ENCODE measurements at places on chromosomes 4 and X.

GRCh38 chr4:44186850-44187246, 261.8 kb downstream of the KCTD8 start:
- no peak for DNase-seq

DNA sequence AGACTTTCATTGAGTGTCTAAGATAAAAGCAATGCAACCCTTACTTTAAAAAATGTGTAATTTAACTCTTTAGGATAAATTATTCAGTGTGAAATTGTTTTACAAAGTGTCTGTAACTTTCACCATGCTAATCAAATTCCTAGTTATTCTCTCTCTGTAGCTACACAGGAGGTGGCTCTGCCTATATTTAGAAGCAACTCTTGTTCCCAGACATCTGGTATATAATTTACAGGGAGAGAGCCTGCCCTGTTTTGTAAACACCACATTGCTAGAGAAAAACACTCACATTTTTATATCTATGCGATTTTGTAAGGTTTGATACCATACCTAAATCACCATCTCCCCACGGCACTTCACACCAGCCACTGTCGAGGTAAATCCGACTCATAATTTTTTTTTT, 35.5 kb upstream of the SPATA4 start:
- no peak for DNase-seq

- no peak for DNase-seq
Observed at GRCh38 chr4:6509587-6509986, 37.2 kb upstream of the PPP2R2C start.

GRCh38 chr4:80173841-80174240, 23.5 kb upstream of the PRDM8 start:
- no peak for DNase-seq

DNA sequence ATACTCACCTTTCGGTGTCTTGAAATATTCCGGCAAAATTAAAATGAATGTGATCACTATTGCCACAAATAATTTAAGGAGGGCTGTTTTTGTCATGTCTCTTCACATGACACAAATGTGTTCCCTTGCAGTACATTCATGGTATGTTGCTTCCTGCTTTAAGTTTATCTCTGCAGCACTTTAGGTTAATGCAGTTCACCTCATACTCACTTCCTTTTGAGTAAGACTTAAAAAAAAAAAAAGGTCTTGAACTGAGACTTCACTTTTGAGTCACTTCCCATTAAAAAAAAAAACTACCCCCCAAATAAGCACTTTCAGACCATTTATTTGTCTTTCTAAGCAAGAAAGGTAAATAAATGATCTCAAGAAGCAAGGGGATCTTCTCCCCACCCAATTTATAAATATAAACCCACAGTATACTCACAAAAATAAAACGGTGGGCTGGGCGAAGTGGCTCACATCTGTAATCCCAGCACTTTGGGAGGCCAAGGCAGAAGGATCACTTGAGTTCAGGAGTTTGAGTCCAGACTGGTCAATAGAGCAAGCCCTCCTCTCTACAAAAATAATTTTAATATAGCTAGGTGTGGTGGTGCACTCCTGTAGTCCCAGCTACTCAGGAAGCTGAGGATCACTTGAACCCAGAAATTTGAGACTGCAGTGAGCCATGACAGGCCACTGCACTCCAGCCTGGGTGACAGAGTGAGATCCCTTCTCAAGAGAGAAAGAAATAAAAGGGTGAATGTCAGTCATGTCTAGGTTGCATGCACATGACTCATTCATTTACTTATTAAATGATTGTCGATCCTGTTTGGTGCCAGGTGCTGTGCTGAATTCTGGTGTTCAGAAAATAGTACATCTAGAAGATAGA, at the start of gene TMEM156:
TMEM156 (minus strand) TSS at position 192 of the 868 bp plus-strand sequence; CDS start at position 96, 96 bp downstream.
- no peak for DNase-seq

DNA sequence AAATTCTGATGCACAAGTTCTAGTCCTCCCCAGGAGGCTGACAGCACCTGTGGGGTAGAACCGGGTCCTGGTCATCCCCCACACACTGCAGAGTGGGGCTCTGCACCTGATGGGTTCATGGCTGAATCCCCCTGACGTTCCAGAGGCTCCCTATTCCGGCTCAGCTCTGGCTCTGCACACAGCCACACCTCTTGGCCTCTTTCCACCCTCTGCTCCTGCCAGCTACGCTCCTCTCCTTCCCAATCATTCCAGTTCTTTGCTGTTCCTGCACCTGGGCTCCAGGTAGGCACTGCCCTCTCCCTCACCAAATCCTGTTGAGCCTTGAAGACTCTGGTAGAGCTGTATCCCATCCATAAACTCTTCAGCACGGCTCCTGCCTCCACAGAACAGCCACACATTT, 75.5 kb downstream of the GATB start:
- DNase-seq, result no peak

GRCh38 chr4:25234390-25235370, 847 bp downstream of the PI4K2B start:
- peak; percentile 1 for DNase-seq

DNA sequence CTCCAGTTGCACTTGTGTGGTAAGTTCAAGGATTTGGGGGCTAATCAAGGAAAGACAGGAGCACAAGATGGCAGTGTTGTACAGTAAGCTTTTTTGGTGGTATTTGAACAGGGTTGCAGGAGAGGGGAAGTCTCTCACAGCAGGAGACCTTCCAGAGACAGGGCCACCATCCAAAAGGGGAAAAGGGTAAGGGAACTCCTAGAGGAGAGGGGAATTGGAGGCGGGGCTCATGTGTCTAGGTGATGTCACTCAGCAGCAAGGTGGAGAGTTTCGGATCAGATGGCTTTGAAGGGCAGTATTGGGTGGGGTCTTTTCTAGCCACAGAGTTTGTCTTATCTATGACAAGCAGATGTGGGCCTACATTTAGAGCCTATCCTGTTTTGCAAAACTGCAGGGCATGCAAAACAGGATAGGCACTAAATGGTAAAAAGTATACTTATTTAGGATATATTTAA, 13.4 kb upstream of the RNF175 start:
- no peak for DNase-seq

DNA sequence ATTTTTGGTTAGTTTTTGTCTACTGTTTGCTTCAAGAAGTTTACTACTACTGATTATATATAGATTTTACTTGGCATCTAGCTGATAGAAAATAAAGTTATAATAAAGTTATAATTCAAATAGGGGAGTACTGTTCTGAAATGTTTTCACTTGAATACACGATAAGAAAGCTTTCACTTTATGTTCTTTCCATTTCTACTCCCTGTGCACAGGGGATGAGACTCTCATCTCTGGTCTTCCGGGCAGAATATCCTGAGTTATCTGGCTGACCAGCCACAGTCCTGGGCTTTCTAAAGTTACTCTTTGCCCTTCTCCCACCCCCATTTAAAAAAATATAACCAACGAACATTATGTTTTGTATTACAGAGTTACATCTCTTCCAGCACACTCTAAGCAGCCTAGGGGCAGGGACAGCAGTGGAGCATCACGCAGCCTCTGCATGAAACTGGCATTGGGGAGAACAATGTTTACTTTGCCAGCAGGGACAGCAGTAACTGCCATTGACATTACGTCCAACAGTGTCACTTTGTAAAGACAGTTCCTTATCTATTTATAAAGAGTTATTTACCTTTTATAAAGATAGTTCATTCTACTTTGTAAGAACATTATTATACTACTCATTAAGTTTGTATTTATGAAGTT, 64.3 kb downstream of the METTL14 start:
- no peak for DNase-seq

- DNase-seq, result no peak
Observed at GRCh38 chr4:99945718-99946355, 581 bp downstream of the DNAJB14 start.

- DNase-seq, result no peak
Observed at GRCh38 chrX:85914431-85914830, 132.9 kb downstream of the CHM start.

DNA sequence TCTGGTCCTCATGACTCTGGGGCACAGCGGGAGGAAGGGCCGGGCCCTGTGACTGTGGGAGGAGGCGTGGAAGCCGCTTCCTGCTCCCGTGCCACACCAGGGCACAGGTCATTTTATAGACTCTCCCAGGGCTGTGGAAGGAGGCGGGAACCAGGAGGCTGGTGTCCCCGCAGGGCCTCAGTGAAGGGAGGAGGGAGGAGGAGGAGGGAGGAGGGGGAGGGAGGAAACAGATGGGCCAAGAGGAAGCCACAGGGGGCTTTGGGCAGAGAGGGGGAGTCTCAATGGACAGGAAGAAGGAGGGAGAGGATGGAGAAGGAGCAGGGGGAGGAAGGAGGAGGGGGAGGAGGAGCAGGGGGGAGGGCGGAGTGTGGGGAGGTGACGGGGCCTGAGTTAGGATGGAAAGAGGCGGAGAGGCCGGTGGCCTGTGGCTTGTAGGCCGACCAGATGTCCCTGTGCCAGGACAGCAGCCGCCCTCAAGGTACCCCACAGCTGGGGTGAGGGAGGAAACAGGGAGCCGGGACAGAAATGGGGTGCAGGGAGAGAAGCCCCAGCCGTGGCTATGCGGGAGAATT, 6.2 kb upstream of the PLCXD1 start:
- no peak for DNase-seq

DNA sequence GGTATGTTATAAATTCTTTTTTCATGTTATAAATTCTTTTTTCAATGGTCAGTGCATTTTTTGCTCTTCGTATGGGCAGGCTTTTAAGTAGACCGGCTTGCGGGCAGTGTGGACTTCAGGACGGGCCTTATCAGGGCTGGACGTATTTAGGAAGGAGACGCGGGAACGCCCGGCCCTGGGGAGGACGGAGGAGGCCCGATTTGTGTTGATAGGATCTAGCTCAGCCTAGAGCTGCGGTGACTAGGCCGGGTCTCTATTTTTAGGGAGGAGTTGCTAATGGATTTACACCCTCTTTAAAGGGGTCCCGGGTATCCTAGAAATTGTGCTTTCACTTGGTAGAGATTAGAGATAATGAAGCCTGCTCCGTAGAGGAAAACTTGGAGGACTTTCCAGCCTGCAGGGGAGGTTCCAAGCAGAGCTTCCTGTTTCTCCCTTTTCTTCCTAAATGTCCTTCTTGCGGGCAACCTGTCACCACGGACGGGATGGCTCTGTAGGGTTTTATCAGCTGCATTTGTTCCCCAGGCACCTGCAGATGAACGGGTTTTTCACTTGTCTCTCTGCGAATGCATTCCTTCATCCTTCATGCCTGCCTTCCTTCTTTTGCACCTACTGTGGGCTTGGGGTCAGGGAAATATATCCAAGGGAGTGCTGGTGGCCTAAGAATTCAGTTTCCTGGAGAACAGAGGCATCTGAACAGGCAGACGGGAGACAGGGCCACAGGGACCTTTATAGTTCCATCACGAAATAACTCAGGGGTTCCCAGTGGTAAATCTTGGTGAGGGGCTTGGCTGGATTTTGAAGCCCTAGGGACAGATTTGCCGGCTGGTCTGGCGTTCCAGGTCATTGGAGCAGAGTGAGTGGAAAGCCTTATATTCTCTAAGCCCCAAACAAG, 1.4 kb downstream of the CD99 start:
- no peak for DNase-seq

DNA sequence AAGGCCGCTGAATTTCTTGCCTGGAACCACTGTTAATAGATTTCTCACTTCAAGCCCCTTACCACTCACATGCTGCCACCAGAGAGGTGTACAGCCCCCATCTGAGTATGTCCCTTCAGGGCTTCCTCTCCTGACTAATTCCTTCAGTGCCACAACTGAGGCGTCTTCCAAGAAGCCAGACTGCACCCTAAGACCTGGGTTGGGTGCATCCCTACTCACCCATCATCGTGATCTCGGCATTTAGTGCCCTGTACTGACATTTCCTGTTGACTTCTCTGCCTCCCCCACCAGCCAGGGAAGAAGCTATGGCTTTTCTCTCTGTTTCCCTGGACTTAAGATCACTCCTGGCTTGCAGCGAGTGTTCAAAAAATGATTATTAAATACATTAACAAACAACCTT, 40.4 kb upstream of the MAP3K15 start:
- no peak for DNase-seq

DNA sequence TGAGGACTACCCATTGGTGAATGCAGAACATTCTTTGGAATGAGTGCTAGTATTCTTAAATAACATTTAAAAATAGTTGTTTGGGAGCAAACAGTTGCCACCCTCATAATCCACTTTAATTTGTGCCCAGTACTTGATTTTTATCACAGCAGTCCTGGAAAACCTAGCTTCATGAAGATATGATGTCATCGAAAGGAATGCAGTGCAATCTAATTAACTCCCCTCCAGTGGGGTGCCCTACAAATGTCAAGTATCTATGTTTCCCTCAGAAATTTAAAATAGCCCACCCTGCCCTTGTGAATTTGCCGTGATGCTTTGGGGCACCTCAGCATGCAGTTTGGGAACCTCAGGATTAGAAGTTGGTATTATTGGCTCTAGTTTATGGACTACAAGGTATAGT, 5.4 kb downstream of the RAB9A start:
- DNase-seq, result no peak

- no peak for DNase-seq
Observed at GRCh38 chr4:107801766-107802211, 22.9 kb upstream of the SGMS2 start.

DNA sequence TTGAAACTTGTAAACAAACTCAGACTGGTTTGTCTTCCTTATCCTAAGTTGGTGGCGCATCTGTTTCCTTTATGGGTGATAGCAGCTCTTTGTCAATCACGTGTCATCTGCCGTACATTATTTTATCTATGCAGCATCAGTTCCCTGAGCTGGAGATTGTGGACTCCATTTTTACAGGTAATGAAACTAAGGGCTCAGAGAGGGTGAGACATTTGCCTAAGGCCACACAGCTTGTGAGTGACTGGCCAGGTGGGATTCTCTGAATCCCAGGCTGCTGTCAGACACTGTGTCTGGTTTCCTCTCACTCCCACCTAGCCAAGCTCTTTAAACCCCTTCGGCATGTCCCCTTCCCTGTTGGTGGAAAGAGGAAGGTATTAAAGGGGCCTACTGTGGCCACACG, 41.7 kb upstream of the CLCN4 start:
- no peak for DNase-seq

DNA sequence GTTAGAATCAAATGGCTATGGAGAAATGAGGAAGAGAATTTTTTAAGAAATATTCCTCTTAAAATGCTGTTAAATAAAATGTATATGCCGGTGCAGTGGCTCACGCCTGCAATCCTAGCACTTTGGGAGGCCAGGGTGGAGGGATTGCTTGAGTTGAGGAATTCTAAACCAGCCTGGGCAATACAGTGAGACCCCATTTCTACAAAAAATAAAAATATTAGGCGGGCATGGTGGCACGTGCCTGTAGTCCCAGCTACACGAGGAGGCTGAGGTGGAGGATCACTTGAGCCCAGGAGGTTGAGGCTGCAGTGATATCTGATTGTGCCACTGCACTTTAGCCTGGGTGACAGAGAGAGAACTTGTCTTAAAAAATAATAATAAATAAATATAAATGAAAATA, 7.9 kb upstream of the FUNDC1 start:
- DNase-seq, result no peak
